Right renal pelvis (tissue), 4 donors: ENCODE measurements at places on chromosomes 2 and 18.

- DNase-seq = no peak
Observed at GRCh38 chr2:188117706-188118105, 174.0 kb upstream of the GULP1 start.

DNA sequence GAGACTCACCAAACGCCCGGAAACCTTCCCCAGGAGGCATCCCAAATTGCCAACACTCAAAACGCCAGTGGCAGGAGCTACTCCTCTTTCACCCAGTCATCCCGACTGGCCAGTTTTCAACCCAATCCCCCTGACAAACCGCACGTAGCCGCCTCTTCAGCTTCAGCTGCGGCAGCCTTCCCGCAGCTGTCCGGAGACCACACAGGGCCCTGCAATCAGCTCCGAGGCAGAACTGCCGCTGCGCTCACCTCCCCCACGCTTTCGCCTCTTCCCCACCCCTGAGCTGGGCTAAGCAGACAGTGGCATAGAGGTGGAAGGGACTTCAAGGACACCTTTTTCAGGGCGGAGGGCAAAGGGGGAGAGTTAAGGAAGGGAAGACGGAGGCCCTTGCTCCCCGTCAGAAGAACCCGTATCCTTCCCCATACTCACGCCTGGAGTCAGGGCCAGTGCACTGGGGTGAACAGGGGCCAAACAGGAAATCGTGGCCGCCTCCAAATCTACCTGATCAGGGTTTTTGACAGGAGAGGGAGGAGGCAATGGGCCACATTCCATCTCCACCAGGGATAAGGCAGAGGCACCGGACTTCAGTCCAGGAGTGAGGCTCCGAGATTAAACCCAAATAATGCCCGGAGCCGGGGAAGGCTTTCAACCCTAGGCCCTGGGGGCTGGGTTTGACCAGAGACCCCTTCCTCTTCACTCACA lies 16.9 kb downstream of the CYP26B1 start:
- DNase-seq = no peak

DNA sequence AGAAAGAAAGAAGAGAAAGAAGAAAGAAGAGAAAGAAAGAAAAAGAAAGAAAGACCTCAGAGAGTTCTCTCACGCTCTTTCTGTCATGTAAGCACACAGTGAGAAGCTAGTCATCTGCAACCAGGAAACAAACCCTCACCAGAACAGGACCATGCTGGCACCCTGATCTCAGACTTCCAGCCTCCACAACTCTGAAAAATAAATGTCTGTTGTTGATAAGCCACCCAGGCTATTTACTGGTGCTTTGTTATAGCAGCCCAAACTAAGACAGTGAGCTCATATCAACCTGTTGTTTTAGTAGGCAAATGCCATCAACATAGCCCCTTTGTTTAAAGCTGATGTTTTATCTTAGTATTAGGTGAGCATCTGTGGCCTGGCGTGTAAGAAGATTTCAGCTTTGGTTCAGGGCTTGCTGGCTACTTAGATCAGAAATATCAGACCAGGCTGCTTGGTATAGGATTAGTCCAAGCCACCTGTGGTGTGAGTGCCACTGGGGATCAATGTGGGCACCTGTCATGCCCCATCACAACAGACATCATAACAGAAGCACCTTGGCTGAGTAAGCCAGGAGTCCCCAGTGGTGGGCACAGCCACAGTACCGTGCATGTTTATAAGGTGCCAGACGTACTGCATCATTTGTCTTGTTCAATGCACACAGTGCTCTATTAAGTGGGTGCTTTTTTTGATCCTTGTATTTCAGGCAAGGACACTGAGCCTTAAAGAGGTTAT lies 94.4 kb downstream of the LBH start:
- no peak for DNase-seq

DNA sequence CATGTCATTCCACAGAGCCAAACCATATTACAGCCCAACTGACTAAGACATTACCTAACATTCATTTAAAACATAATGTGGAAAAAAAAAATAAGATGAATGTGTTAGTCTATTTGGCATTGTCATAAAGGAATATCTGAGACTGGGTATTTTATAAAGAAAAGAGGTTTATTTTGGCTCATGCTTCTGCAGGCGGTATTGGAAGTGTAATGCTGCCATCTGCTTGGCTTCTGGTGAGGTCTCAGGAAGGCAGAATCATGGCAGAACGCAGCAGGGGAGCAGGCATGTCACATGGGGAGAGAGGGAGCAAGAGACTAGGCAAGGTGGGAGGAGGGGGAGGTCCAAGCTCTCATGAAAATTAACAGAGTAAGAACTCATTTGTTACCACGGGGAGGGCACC lies 504.8 kb upstream of the LRATD1 start:
- no peak for DNase-seq

GRCh38 chr2:230319211-230319862 lies 7.7 kb upstream of the SP140L start:
- DNase-seq = no peak

DNA sequence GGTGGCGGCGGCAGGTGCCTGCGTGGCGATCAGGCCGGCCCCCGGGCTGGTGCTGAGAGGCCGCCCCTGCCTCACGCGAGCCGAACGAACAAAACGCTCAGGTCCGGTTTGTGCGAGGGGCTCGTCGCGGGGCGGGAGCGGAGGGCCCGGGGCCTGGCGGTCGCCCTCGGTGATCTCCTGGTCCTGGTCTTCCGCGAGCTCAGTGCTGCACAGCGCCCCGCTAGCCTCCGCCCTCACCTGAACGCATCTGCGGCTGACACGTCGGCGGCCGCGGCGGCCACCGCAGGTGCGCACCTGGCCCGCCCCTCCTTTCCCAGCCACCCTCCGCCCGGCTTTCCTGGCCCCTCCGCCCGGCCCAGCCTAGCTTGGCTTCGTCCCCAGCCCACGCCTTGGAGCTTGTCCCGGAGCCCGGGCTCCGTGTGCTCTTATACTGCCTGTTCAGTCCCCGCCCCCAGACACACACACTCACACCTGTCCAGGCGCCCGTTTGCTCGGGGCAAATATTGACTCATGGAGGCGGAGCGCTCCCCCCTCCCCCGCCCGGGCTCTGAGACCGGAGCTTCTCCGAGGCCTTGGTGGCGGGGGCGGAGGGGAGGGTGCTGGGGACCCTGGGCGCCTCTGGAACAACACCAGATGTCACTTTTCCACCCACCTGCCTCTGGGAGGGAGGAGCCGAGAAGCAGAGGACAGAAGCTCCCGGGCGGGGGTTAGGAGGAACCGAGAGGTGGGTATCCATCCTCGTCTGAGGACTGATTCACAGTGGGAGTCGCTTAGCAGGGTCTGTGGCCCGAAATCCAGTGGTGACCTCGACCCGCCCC lies 8.6 kb upstream of the CRYBA2 start:
- no peak for DNase-seq
